ENCODE measurements at places on chromosomes 2 and 18.

GRCh38 chr2:177051278-177051677, 161.3 kb upstream of the HNRNPA3 start:
- no peak for DNase-seq

GRCh38 chr2:234949762-234950434, 1.9 kb upstream of the SH3BP4 start:
- peak; percentile 34 for DNase-seq

DNA sequence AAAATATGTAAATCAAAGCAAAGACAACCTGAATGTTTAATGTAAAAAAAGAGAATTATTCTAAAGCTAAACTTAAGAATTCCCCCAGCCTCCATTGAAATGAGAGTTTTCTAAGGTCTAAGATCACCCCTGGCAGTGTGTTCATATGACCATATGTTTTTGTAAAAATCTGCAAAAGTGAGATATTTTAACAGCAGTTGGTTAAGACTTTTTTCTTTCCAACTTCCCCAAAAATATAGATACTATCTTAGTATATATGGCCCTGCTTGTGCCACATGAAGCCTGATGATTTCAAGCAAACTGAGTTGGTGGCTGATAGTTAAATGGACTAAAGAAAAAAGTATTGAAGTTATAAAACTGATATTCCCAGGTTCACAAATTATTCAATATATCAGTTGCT, 35.4 kb downstream of the ZNF804A start:
- DNase-seq = no peak

DNA sequence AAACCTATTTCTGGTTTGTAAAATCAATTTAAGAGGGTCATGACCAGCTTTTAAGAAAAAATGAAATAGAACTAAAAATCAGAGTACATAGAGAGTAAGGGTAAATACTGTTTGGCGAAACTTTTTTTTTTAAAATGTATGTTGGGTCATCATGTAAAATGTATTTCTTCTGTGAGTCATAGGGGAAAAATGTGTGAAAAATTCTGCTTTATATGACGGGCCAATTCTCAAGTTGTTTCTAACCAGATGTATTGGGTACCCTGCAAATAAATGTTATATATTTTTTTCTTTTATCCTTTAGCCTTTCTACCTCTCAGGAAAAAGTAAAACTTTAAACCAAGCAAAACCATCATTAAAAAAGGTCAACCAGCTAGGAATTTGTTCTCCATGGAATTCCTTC, 13.9 kb downstream of the AFTPH start:
- DNase-seq = no peak

DNA sequence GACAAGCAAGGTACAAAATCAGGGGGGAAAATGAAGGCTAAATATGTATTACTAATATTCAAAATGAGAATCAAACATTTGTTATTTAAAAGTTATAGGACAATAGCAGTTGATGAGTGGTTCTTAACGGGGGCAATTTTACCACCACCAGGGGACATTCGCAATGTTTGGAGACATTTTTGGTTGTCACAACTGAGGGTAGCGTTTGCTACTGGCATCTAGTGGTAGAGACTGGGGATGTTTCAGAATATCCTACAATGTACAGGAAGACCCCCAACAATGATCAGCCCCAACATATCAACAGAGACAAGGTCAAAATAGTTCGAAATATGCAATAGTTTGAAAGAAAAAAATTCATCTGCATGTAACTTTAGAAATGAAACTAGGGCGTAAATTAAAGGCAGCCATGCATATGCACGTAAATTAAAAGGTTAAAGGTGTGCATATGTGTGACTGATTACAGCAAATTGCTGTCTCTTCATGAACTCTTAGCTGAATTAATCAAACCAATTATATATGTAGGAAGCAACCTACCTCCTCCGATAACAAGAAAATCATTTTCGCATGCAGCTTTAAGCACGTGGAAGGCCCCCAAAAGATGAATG, 61.2 kb upstream of the CUL3 start:
- DNase-seq = no peak

DNA sequence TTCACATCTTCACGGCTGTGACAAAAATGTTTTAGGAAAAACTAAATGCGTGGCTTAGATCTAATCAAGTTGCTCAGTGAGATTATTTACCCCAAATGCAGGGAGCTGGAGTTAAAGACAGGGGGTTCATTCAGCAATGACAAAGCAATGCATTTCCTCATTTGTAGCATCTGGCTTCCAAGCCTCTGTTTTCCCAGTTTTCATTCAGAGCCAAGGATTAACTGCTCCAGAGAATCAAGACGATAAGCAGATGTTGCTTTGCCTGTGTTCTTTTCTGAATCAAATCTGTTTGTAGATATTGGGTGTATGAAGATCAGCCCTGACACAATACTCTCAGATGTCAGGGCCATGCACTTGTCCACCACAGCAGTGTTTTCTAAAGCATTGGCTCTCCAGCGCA, 147.4 kb upstream of the SIX2 start:
- DNase-seq = no peak

DNA sequence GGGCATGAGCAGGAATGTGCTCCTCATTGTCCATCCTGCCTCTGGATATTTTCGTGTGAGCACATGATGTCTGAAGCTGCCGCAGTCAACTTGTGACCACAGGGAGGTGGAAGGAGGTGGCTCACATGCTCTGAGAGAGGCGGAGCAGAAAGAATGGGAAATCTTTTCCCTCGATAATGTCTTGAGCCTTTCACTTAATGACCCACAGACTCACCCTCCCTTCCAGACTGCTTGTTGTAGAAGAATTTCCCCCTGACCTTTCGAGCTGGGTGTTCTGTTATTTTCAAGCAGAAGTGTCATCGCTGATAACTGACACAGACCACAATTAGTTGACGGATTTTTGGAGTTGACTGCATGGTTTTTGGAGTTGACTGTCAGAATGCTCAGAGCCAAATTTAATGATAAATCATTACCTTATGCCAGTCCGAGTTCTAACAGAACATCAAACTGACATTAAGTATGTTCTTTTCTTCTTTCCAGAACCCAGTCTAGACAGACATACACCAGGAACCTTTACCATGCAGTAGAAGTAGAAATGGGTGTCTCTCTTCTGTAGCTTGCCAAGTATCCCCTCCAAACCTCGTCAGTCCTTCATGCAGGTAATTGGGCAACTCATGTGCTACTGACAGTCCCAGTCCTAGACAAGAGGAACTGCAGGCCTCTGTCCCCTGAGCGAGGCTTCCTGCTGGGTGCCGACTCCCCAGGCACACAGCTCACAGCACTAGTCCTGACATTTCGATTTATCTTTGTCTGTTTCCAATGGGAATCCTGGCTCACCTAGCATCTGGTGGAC, 29.4 kb upstream of the RTTN start:
- no peak for DNase-seq

DNA sequence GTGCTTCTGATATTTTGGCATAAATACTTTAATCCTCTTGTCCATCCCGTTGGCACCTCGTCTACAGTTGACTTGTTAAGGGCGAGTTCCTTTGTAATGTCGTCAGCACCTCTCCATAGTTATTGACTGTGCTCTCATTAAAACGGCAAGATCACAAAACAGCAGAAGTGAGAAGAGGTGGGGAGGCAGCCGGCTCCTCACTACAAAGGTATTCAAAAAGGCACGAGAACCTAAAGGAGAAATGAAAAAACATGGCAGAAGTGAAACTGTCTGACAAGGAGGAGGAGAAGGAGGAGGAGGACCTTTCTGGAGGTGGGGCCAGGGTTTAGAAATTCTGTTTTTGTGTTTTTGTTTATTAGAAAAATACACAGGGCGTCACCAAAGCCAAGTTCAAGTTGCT, 235.6 kb downstream of the BCL11A start:
- no peak for DNase-seq

GRCh38 chr18:11975723-11976122, 5.6 kb upstream of the IMPA2 start:
- no peak for DNase-seq

- no peak for DNase-seq
Measured at GRCh38 chr2:42086500-42086953, 38.7 kb downstream of the PKDCC start.

DNA sequence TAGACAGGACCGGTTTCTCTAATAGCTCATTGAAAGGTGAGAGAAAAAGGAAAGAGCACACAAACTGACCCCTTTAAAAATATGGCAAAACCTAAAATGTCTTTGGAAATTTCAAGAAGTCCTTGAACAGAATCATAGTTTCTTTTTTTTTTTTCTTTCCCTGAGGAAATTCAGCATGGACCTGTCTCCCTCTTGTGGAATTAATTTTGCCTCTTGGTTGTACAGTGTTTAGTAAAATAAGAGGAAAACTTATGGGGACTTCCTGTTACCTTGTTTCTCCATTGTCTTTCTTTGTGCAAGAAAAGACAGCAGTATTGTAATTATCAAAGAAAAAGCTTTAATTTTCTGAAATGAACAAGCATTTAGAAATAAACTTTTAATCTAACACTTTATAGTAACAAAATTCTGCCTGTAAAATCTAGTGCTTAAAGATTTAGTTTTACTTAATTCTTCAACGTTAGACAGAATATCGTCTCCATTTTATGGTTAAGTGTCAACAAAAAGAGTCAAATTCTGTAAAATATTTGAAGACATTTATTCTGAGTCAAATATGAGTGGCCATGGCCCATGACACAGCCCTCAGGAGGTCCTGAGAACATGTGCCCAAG, 176.3 kb upstream of the NABP1 start:
- DNase-seq = no peak

GRCh38 chr2:1744151-1744445, 217 bp downstream of the PXDN start:
- no peak for DNase-seq

DNA sequence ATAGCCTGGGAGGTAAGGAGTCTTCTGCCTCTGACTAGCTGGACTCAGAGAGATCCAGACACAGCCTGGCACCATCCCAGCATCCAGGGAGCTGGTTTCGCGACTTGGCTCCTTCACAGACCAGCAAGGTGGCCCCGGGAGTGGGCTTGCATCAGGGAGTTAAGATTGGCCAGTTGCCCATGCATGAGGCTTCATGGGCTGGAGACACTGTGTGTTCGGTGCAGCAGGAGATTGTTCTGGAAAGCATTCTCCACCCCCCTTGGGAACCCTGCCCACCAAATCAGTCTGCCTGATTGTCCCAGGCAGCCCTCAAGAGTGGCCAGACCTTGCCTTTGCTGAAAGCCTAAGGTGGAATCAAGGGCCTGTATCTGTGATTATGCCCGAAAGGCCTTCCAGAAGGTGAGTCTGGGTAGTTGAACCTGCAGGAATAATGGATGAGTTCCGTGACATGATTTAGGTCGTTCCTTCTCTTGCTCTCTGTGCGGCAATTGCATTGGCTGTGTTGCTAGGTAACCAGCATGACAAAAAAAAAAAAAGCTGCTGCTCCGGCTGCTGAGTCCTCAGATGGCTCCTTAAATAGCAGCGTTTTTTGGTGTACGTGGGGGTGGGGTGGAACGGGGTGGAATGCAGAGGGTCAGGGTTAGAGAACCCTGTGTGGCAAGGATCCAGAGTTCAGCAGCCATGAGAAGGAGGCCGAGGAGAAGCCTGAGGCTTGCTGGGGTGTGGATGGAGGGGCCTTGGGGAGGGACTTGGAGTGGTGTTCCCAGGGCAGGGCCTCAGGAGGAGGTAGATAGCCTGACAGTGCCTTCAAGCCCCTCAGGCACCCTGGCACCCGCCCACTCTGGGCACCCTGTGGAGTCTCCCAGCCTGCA, 93.0 kb upstream of the MCFD2 start:
- no peak for DNase-seq

- DNase-seq = no peak
Measured at GRCh38 chr2:134310107-134311079, 56.5 kb downstream of the MGAT5 start.

GRCh38 chr2:143730155-143730952, 601.1 kb downstream of the ARHGAP15 start:
- no peak for DNase-seq

GRCh38 chr2:15661295-15661569, 69.6 kb downstream of the DDX1 start:
- DNase-seq = no peak

DNA sequence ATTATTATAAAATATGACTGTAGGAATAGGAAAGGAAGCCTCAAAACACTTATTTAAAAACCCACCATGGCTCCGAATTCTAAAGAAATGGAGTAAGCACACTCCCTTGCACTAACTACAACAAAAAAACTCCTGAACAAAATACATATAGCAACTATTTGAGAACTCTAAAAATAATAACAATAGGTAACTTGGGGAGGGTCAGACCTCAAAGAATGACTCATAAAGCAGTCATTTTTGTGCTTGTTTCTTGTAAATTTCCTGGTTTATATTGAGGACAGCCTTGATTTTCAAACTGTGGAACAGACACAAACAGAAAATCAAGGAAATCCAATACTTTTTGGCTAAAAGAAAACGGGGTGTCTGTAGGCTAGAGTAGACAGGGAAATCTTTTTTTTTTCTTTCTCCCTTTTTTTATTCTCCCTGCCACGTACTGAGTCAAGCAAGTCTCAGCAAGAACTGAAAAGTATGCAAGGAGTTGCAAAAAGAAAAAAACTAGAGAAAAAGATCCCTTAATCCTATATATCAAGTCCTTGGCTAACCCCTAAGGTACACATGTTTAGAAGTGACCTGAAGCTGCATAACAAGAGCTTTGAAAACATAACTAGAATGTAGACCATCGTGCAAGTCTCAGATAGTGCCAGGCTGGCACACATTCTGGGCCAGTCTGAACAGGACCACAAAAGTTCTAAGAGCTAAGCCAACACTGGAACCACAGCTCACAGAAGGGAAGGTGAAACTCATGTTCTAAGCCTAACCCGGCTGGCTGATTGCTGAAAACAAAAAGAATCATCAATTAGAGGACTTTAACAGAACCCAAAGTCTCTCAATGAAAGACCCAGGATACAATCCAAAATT, 403.1 kb upstream of the LYPD1 start:
- DNase-seq = no peak

- no peak for DNase-seq
Measured at GRCh38 chr2:6960659-6961058, 43.4 kb downstream of the RNF144A start.

- DNase-seq = no peak
Measured at GRCh38 chr2:239462191-239462515, 61.3 kb upstream of the HDAC4 start.

DNA sequence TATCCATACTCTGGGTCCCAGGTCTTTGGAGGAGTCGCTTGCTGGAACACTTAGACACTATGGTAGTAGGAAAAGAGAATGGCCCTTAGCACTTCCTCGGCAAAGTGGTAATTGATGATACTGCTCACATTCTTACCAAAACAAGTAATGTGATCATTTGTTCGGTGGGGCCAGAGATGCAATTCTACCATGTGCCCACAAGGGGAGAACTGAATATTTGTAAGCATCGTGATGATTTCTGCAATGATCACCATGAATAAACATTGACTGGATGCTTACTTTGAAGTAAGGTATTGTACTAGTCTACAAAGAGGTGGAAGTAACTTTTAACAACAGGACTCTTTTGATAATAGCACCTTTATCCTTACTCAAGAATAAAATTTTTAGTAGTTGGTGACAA, 109.7 kb downstream of the CD8B2 start:
- no peak for DNase-seq
